ENCODE measurements at places on chromosomes 13 and 19.

DNA sequence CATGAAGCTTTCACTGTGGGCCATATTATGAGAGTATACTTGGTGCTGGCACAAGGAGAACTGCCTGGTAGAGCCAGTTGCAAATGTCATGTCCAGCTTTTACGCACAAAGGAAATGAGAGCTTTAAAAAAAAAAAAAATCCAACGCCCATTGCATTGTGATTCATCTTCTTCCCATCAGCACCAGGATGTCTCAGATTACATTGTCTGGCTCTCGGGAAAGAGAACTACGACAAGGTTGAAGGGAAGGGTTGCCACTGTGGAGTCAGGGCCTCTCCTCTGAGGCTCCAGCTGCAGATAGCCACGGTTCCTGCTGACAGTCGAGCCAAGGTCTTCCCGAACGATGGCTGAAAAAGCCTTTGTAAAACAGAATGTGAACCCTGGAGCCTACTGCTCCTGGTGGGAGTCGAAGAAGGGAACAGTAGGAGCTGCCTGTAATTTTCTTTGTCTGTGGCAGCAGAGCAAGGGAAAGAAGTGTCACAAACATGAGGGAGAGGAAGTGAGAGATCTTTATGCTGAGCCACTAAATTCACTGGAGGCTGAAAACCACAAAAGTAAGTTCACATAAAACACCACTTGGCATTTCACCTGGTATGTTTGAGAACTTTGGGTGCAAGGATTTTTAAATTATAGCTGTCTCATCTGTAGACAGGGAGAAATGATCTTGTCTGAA, 704.7 kb downstream of the DIAPH3 start:
- DNase-seq: no peak

DNA sequence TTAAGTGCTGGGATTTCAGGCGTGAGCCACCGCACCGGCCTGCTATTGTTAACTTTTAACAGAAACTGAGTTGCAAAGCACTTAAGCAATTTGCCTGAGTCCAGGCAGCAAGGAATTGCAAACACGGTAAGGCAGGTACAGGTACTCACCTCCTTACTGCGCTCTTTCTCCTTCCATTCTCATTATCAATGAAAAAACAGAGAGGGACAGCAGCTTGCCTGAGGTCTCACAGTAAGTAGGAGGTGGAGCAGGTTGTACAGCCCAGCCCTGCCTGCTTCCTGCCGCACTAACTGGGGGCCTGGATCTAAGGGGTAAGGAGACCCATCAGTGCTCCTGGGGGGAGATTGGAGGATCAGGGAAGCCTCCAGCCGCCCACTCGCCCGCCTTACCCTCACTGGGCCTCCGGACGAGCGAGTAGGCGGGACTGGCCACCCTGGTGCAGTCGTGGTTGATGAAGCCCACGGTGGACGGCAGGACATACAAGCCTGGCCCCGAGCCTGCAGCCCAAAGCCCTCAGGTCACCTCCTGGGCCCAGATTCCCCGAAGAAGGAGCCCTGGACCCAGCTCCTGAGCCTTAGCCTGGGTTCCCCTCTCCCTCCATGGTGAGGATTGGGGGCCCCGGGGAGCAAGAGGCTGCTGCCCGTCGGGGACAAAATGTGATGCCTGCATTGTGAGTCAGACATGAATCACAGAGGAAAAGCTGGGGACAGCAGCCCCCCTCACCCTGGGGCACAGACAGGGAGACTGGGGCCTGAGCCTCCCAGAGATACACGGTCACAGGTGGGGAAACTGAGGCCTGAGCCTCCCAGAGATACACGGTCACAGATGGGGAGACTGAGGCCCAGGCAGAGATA, 11.4 kb upstream of the SHC2 start:
- no peak for DNase-seq

GRCh38 chr13:65633806-65634205, 1596.3 kb downstream of the PCDH9 start:
- DNase-seq: no peak

GRCh38 chr19:40149501-40149900, 41.7 kb upstream of the MAP3K10 start:
- DNase-seq: no peak

- DNase-seq: no peak
Measured at GRCh38 chr13:58907347-58907746, 1256.4 kb downstream of the DIAPH3 start.

DNA sequence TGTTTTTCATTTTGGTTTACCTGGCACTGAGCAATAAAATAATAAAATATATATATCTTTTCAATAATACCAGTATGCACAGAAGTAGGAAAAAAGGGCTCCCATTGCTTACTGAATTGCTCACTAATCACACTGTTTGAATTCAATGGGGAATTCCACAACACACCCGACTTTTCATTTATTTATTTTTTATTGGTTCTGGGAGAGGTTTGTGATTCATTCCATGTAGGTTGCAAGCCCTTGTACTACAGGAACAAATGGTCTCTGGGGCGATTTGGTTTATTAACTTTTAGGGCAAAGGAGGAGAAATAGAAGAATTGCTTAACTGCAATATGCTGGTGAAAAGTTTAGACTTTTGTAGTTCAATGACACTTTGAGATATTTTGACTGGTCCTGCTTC, 207.4 kb downstream of the DCT start:
- DNase-seq: no peak

DNA sequence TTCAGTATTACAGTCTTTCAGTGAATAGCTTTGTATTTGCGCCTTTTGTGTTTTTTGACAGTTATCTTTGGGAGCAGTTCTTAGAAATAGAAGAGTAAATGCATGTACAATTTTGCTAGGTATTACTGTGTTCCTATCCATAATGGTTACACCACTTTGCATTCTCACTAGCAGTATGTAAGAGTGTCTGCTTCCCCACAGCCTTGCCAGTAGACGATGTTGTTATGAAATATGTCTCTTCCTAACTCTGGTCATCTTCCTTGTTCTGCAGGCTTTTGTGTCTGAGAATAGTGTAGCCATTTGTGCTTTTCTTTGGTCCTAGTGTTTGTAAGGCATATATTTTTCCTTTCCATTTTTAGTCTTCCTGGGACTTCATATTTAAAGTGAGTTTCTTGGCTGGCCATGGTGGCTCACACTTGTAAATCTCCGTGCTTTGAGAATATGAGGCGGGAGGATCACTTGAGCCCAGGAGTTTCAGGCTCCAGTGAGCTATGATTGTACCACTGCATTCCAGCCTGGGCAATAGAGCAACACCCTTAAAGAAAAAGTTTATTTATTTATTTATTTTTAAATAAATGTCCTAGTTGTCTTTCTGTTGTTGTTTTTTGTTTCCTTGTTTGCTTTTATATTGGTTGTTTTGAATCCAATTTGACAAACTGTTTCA, 140.3 kb downstream of the PDS5B start:
- DNase-seq: no peak

- peak; percentile 55 for DNase-seq
Measured at GRCh38 chr19:11422163-11423065, 3.3 kb upstream of the RGL3 start.

GRCh38 chr13:110528911-110529310, 32.6 kb downstream of the RAB20 start:
- no peak for DNase-seq

DNA sequence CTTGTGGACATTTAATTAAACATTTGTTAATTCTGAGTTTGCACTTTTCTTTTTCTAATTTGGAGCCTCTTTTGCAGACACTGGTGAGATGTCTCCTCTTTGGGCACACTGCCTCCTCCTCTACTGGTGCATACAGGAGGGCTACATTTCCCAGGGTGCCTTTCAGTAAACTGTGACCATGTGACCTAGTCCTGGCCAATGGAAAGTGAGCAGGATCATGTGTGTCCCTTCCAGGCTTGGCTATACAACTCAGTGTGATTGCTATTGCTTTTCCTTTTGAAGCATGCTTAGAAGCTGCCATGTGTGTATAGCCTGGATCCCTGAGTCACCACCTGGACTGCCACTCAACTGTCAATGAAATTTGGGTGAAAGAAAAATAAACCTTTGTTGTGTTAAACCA, 4.5 kb downstream of the IZUMO2 start:
- no peak for DNase-seq

- DNase-seq: peak; percentile 58
Measured at GRCh38 chr19:51690454-51691073, 2.6 kb upstream of the SPACA6 start.

- DNase-seq: no peak
Measured at GRCh38 chr13:85590231-85590931, 208.8 kb downstream of the SLITRK6 start.

GRCh38 chr13:41271456-41272285, 8.3 kb upstream of the MTRF1 start:
- DNase-seq: no peak

DNA sequence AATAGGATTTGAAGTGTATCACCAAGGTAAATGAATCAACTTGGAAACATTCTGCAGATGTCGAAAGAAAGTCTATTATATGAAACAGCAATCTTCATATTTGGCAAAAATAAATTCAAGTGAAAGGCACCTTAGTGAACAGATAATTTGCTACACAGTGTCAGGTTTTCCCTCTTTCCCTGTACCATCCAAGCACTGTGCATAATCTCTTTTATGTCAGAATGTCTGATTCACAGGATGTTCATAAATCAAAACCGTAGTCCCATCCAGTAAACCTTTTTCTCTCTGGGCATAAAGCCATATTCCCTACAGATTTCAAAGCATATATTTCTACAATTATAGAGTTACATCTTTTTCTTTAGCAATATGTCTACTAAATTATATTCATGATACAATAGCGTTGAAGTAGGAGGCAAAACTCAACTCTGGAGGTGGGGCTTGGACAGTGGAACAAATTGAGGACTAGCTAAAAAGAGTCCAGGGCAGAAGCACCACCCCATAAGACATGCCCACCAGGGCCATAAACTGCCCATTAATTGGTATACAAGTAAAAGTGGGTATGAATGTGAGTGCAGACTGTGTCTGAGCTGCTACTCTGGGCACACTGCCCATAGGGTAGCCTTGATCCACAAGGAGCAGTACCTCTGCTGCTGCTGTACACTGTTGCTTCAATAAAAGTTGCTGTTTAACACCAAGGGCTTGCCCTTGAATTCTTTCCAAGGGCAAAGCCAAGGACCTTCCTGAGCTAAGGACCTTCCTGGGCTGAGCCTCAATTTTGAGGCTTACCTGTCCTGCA, 72.1 kb upstream of the MYCBP2 start:
- no peak for DNase-seq

DNA sequence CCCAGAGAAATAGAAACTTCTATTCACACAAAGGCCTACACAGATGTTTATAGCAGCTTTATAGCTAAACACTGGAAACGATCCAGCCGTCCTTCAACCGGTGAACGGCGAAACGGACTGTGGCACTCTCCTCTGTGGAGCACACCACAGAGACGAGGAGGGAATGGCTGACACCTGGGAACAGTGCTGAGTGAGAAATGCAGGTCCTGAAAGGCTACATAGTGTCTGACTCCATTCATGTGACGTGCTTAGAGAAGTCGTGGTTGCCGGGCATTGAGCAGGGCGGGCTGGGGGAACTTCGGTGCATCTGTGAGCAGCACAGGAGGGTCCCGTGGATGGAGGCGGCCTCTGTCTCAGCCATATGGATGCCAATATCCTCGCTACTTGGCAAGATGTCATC, 3.1 kb upstream of the GRK1 start:
- DNase-seq: no peak

DNA sequence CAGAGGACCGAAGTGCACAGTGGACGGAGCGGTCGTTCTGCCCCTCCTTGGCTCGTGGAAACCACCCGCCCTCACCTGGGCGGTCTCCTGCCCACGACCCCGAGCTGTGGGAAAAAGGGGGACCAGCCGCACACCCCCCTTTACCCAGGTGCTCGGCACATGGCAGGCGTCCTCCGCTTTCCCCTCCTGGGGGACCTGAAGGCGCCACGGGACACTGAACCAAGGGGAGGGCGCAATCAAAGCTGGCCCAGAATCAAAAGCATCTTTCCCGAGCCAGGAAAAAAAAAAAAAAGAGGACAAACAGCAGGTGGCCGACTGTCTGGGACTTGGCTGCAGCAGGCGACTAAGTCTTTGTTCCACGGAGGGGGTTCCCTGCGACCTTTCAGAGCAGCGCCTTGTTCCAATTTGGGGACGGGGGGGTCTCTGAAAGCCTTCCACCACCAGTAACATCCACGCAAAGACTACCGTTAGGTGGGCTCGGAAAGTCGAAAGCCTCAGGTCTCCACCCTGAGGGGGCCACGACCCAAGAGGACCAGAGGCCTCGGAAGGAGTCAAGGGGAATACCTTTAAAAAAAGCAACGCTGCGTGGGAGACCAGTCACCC, 1.1 kb downstream of the MBD3 start:
- DNase-seq: no peak

DNA sequence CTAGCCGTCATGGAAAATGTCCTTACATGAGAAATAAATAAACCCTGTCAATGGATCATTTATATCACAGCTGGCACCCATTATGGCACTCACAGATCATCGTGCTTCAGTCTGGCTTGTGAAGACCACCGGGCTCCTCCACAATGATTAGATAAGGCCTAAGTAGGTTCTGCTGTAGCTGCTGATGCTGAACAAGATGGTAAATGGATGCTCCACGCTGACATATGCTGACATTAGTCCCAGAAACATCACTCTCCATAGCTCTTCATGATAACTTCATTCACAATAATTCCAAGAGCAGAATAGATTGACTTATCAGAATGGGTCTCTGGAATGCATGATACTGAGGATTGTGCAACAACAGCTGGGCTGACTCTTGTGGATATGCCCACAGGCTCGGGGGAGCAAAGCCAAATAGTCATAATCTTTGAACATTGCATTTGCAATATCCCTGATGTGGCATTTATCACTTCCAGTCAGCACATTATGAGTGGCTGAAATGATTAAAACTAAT, 63.8 kb upstream of the RXFP2 start:
- no peak for DNase-seq

- no peak for DNase-seq
Measured at GRCh38 chr13:74423434-74423833, 289.2 kb upstream of the KLF12 start.

DNA sequence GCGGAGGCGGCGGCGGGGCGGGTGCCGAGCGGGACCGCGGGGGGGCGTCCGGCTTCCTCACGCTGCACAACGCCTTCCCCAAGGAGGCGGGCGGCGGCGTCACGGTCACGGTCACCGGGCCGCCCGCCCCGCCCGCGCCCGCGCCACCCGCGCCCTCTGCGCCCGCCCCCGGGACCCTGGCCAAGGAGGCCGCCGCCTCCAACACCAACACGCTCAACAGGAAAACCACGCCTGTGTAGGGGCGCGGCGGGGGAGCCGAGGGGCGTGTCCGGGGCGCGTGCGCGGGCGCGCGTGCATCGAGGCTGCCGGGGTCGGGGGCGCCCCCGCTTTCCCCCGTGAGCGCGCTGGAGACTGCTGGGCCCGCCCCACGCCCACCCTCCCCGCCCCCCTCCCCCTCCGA, 8.8 kb upstream of the CACNG6 start:
- peak; percentile 40 for DNase-seq

Data from stimulated activated CD4-positive, alpha-beta T cell treated with anti-CD3 and anti-CD28 coated beads, Interleukin-4, amount 100 ng/mL, for 4 hours (primary cell).